Epithelial cell of prostate (primary cell): ENCODE measurements at places on chromosomes 12 and 14.

- no peak for DNase-seq
Observed at GRCh38 chr14:21208554-21208953, 52.7 kb upstream of the OR5AU1 start.

- DNase-seq, result no peak
Observed at GRCh38 chr14:63191211-63191610, 13.0 kb upstream of the RHOJ start.

DNA sequence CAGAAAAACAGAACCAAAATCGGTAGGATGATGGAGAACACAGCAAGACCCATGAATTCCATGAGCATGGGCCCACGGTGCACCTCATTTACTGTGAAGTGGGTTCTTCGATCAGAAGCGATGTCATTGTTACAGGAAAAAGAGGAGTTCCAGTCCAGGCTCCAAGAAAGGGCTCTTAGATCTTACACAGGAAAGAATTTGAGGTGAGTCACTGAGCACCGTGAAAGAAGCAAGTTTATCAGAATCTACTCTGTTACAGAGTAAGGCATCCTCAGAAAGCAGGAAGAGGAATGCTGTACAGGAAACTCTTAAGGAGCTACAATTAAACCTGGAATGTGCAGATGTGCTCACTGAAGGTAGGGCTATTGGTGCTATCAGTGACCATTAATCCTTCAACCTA lies 11.6 kb upstream of the CHFR start:
- DNase-seq, result no peak

GRCh38 chr12:97640826-97641225 lies 178.2 kb downstream of the RMST start:
- DNase-seq, result no peak

DNA sequence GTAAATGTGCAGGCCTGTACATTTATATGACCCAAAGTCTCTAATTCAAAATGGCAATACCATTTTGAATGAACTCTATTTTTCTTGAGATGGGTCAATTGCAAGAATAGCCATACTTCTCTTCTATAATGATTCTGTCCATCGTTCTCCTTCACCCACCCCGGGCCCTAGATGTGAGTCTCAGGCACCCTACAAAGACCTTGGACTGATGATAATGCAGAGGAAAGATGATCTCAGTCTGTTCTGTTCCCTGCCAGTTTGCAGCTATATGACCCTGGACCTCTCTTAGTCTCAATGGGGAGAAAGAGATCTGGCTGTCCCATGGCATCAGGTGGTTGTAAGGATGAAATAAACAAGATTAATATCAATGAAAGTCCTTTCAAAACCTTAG lies 30.1 kb downstream of the VCPKMT start:
- DNase-seq, result no peak

DNA sequence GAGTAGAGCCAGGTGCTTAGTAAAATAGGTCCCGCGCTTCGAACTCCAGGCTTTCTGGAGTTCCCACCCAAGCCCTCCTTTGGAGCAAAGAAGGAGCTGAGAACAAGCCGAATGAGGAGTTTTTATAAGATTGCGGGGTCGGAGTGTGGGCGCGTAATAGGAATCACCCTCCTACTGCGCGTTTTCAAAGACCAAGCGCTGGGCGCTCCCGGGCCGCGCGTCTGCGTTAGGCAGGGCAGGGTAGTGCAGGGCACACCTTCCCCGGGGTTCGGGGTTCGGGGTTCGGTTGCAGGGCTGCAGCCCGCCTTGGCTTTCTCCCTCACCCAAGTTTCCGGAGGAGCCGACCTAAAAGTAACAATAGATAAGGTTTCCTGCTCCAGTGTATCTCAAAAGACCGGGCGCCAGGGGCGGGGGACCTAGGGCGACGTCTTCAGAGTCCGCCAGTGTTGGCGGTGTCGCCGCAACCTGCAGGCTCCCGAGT lies 3.6 kb downstream of the SSTR1 start:
- DNase-seq, result no peak

GRCh38 chr14:99751539-99752485 lies 41.4 kb upstream of the EML1 start:
- DNase-seq, result no peak

DNA sequence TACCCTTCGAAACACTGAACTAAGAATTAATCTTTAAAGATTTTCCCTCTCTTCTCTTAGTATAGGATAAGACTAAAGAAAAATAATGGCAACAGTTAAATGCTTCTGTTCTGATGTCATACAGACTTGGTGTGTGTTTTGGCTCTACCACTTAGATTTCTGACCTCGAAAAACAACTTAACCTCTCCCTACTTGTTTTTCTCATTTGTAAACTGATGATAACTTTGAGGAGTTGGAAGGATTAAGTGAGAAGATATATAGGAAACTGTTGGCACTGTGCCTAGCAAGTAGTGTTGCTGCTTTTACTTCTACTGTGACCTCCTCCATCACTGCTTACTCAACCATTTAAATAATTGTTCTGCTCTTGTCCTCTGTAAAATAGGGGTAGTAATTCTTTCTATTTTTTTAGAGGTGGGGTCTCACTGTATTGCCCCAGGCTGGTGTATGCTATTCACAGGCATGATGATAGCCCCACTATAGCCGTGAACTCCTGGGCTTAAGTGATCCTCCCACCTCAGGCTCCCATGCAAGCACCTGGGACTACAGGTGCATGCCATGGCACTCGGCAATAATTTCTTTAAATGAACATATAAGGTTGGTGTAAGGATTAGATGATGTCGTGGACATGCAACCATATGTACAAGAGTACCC lies 22.4 kb downstream of the PALS1 start:
- DNase-seq, result no peak

- no peak for DNase-seq
Observed at GRCh38 chr12:45338272-45338671, 122.4 kb downstream of the ANO6 start.

DNA sequence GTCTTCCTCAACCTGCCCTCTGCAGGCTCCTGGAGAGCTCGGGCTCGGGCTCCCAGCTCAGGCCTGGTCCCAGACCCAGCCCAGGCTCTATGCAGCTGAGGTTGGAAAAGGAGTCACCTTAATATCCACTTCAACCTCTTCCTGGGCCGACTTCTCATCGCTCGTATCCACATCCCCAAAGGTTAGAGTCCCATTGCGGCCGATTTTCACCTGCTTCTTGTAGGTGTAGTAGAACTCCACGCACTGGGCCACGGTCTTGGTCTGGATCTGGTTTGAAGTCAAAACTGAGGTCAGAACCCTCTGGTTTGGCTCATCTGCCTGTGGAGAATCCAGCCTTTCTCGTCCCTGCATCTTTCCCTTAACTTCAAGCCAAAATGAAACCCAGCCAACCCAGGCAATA lies 8.4 kb upstream of the PNMA1 start:
- DNase-seq, result no peak

GRCh38 chr14:21213652-21214051 lies 55.6 kb downstream of the HNRNPC start:
- no peak for DNase-seq

DNA sequence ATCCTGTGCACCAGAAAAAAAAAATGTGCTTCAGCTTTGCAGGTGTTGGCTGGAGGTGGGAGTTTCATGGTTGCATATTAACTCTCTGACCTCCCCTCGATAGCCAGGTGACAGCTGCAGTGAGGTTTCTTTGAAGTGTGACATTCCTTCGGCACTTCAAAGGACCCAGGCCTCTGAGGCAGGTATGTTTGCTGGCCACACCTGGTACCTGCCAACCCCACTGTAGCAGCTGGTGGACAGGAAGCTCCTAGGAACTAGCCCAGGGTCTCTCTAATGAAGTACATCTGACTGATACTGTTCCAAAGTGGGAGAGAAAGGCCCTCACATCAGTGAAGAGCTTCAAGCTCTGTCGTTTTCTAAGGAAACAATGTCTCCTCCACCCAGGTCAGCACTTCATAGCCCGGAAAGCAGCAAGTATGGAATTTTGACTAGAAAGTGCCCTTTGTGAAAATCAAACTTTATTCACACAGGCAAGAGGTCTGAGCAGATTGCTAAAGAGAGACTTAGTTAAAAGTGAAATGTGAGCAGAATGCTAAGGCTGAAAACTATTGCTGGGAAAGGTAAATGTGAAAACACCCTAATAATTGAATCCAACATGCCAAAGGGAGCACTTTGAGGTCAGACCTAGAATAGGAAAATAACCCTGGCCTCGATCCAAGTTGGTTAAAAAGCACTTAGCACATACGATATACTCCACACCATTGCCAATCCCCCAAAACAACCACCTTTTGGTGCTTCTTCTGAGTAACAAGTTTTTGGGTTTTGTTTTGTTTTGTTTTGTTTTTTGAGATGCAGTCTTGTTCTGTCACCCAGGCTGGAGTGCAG lies 71.3 kb downstream of the PHLDA1 start:
- no peak for DNase-seq

DNA sequence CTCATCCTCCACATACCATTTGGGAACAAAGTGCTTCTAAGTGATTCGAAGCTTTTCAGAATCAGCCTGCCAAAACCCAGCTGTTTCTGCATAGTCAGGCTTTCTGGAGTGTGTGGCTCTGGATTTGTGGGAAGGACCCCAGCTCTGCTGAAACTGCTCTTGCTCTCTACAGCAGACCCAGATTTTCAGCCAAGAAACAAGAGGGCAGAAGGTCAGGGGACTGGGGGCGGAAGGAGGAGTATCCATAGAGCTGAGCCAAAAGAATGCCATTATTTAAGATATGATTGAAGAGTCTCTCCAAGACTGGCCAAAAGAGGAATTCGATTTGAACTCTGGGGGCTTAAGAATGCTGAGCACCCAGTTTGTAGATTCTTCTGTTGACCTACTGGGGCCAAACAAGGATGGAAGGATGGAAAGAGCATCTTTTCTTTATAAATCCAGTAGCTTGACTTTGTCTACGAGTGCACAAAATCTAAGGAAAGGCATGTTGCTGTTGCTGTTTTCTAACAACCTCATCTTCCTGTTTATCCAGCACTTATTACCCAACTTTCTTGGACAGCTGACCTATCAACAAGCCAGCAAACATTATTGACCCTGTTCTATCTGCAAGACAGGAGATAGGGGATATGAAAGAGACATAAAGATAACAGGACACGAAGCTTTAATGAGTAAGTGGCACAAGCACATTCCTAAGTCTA lies 29.2 kb downstream of the FBLN5 start:
- DNase-seq, result no peak

- no peak for DNase-seq
Observed at GRCh38 chr14:76257111-76257803, 105.5 kb downstream of the GPATCH2L start.

GRCh38 chr12:46415552-46415951 lies 43.0 kb upstream of the SLC38A2 start:
- DNase-seq, result no peak

- no peak for DNase-seq
Observed at GRCh38 chr12:27332714-27333402, at the start of gene BMAL2. Gene BMAL2 (plus strand): TSS chr12:27332836. CDS start chr12:27333073, 237 bp downstream.

DNA sequence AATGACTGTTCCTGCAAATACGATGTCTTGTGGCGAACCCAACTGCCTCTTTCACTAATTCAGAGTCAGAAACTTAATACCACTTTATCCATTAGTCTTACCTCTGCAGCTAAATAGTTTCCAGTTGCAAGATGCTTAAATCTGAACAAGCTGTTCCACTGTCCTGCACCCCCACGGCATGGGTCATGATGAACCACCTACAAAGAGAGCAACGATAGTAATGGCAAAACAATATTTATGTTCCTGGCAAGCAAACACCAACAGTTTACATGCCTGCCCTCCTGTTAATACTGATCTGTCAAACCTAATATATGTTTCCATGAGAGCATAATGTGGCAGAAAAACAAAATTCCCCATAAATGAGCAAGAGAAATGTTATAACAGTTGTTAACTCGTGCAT lies 121.9 kb downstream of the ITPR2 start:
- DNase-seq, result no peak

- DNase-seq, result no peak
Observed at GRCh38 chr12:75657831-75658230, 146.4 kb upstream of the KRR1 start.

DNA sequence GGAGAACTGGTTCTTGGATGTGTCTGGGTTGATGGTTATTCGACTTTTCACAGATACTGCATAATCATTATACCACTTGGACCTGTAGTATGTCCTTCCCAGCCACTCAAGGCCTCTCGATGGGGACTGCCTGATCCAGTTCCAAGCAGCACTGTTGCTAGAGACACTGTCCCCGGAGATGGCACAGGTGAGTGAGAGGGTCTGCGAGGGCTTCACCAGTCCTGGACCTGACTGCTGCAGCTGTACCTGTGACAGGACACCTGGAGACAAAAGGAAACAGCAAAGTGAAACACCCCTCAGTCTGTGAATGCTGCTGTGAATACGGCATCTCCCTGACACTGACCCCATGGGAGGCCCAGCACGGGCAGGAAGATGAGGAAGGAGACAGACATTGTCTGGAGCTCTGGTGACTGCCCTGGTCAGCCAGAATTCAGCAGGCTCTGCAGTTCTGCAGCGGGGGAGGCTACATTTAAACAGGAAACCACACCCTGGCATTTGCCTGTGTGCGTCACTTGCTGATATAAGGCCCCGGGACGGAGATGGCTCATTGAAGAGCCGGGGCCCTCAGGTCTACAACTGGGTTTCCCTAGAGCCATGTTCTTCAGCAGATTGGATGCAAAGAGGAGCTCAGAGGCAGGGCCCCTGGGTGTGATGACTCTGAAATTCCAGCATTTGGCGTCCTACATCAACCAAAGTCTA lies 413.6 kb downstream of the TMEM121 start:
- DNase-seq, result no peak

DNA sequence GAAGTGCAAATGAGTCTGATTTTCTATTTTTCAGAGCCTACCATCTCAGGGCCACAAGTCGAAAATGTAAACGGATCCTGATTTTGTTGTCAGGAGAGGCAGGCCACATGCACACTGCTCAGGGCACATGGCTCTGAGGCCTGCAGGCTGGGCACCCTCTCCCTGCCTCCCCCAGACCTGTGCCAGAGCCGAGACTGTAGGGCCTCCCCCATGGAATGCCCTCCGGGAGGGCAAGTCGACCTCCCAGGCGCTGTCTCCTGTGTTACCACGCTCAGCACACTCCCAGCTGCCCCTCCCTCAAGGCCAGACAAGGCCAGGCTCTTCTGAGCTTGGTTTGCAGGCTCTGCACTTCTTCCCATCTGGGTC lies 121.7 kb downstream of the CRACR2A start:
- DNase-seq, result no peak

DNA sequence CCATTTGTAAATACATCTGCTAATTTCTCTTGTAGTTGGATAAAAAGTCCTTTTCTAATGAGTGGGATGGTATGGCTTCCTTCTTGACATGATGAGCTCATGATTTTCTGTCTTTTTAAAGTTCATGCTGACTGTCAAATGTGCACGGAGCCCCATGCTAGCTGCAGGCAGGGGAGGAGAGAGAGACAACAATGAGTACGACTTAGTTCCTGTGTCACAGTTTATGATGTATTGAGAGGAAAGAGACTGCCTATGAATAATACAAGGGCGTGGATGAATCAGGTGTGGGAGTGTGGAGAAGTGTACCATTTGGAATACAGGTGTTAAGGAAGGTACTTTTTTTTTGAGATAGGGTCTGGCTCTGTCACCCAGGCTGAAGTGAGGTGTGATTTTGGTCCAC lies 10.7 kb upstream of the TBC1D30 start:
- DNase-seq, result no peak

DNA sequence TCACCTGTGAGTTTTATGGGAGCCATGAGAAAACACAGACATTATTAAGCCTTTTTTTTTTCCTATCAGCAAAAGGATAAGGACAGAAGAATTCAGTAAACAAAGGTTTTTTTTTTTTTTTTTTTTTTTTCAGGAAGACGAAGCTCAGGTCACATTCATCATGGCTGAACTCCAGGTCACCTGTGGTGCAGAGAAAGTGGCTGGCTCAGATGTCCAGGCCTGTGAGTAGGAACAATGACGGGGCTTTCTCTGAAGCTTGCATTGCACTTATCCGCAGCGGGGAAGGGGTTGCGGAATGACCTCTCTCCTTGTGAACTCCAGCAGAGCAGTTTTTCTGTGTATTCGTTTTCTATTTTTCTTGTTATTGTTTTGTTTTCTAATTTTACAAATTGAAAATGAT lies 759.6 kb upstream of the TMEM132C start:
- no peak for DNase-seq
